Stimulated activated CD8-positive, alpha-beta memory T cell treated with anti-CD3 and anti-CD28 coated beads, Interleukin-4, amount 100 ng/mL, for 4 hours (primary cell): ENCODE measurements at places on chromosomes 1 and 21.

- no peak for DNase-seq
Measured at GRCh38 chr1:204558467-204558866, 42.3 kb downstream of the MDM4 start.

DNA sequence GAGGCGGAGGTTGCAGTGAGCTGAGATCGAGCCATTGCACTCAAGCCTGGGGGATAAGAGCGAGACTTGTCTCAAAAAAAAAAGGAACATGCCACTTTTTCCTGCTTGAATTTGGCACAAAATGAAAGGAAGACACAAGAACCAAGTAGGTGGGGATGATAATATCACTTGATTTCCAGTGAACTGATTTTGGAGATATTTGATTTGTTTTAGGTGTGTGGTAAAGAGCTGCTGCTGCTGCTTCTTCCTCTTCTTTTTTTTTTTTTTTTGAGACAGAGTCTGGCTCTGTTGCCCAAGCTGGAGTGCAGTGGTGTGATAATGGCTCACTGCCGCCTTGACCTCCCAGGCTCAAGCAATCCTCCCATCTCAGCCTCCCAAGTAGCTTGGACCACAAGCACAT is 29.9 kb upstream of the CAPZB start:
- DNase-seq: no peak

DNA sequence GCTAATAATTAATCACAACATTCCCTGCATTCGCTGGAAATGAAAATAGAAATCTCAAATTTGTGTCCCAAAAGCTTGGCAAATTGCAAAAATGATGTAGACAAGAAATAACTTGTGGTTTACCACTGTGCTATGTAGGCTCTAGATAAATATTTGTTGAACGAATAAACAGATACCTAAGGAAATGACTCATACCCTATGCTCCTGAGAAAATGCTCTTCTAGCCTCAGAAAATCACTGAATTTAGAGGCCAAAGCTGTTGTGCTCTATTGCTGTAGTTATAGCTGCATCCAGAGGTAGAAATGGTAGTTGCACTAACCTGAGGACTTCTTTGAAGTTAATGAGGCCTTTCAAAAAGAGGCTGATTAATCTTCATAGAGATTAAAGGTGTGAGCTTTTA is 142.0 kb upstream of the ZNHIT6 start:
- no peak for DNase-seq

DNA sequence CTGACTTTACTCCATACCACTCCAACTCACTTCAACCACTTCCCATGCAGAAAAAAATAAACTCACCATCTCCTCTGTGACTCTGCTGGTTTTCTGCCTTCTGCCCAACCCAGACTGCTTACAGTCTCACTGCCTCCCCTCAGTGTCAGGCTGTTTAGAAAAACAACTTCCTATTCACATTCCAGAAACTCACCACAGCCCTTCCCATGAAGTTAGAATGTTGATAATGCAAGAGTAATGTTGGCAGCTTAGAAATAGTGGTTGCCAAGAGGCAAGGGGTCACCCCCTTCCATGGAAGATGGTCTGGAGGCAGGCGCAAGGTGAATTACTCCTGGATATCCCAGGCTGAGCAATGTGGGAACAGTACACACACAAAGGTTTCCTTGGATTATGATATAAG is at the start of gene SELP:
Gene SELP, minus strand, starts transcription at position 119 of the 400 bp plus-strand sequence. Its CDS starts 50 bp downstream, at position 69.
- DNase-seq: no peak

GRCh38 chr1:74591949-74592348 is 79.5 kb upstream of the LRRC53 start:
- DNase-seq: no peak

DNA sequence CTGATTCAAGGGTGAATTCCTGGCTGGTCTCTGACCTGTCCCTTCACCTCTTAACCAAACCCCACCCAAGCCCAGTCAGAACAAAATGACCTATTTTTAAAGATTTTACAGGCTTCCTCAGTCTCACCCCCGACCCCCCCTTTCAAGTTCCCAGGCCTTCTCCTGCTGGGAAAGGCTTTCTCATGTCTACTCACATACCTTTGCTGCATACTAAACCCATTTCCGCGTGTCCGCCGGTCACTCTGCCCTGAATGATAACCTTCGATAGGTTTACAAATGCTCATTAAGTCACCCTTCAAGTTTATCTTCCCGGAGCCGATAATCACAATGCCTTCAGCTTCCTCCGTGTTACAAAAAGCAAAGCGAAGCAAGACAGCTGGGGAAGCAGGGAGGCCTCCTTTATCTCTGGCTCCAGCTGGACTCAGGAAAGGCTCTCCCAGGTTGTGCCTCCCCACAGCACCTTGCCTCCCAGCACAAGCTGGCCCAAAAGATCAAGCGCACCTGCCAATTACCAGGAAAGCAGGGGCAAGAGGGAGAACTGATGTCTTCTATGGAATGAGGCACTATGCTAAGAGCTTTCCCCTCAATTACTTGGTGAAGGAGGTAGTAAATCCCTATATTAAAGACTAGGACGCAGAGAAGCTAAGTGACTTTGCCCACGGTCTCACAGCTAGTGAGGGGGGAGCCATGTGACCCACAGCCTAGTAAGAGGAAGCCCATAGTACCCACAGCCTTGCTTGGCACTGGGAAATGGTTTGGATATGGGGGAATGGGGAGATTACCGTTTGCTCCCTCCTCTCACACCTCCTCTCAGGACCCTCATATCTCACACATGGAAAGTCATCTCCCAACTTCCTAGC is 15.9 kb downstream of the SMIM12 start:
- DNase-seq: no peak

GRCh38 chr1:156114919-156115513 is 505 bp downstream of the LMNA start:
- no peak for DNase-seq

DNA sequence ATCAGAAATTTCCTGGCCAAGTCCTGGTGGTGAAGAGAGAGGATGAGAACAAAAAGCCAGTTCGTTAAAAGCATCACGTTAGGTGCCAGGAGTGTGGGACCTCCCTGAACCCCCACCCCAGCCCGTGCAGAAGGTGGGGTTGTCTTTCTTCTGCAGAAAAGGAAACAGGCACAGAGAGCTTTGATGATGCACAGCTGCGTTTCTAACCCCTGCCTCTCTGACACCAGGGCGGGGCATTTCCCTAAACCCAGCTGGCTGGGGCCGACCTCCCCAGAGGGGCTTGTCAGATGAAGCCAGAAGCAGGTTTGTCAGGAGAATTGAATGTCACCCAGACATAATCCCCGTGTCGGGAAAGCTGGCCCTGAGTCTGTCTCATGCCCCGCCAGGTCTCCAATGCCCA is 189.3 kb upstream of the EDN2 start:
- no peak for DNase-seq

DNA sequence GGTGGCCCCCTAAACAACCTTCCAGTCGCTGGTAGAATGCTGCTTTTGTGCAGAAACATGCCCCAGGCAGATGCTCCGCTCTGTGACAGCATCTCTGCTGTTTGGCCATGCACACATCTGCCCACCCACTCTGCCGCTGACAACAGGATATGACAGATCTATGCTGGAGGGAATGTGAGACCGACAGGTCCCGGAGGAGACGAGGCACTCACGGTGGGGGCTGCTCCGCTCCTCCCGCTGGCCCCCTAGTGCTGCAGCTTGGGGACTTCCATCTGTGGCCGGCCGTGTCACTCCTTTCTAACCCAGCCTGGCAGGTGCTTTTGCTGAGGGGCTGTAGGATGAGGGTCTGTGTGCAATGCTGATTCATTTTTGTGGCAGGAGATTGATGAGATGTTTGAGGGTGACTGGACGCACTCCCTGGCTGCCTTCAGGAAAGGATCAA is 49.1 kb upstream of the DMRTB1 start:
- DNase-seq: peak; percentile 47

GRCh38 chr1:193494368-193494767 is 308.0 kb upstream of the B3GALT2 start:
- DNase-seq: no peak

DNA sequence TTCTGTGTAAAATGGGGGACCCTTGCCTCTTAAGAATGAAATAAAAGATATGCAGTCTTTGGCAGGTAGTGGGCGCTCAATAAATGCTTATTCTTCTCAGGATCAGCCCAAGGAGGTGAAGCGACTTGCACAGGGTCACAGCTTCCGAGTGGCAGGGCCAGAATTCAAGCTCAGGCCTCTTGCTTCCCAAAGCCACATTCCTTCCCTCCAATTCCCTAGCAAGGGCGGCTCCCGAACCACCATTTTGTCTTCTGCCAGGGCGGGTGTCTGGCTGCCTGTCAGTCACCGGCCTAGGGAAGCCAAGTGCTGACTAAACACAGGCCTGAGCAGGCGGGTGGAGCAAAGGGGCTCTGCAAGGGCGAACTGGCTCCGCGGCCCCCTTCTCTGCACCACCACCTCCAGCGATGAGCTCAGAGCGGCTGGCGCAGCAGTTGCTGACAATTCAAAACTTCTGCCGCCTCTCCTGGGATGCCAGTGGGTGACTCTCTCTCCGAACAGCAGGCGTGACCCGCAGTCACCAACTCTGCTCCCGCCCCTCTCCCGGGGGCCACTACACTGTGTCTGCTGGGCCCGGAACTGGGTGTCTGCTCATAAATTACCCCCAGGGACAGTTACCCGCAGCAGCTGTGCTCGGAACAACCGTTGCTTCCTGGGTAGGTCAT is 10.8 kb downstream of the GPR3 start:
- DNase-seq: no peak

GRCh38 chr1:180905927-180906326 is 6.8 kb upstream of the KIAA1614 start:
- DNase-seq: no peak

DNA sequence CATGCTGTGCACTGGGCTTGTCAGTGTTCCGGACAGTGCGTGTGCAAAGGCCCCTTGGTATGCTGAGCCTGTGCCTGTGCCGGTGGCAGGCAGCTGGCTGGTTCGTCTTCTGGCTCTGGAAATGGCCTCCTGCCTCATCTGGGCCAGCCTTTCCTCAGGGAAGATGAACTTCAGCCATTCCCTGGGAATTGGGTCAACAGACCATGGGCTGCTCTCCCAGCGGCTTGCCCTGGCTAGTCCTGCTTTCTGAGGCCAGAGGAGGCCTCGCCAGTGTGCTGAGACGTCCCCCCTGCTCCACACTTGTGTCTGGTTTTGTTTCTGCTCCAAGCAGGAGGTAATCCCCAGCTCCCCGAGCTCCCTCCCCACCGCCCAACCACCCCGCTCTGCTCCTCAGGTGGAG is 32.6 kb upstream of the RD3 start:
- no peak for DNase-seq

- no peak for DNase-seq
Measured at GRCh38 chr1:178275049-178275448, 181.1 kb downstream of the RASAL2 start.

GRCh38 chr21:33112681-33113080 is 42.7 kb downstream of the OLIG1 start:
- no peak for DNase-seq

- no peak for DNase-seq
Measured at GRCh38 chr1:39034114-39034654, 8.0 kb downstream of the NDUFS5 start.

- DNase-seq: no peak
Measured at GRCh38 chr1:66599346-66599745, 65.4 kb downstream of the SGIP1 start.
